Neural crest cell (in vitro differentiated cells): ENCODE measurements at places on chromosomes 2 and 18. TPM values are rescaled to one million over a fixed set of nuclear protein-coding genes. Genes with fewer than 3 reads are reported as not detected.

The CNNM4 gene
- total RNA-seq = 11.8 and 14.4 TPM in 2 replicates

The TMEM214 gene
- total RNA-seq = 54.0 and 55.2 TPM in 2 replicates

The EFR3B gene
- 40.7 and 41.2 TPM in 2 replicates for total RNA-seq

The PLGLB2 gene
- total RNA-seq = 2.2 and 2.9 TPM in 2 replicates

The TRIM54 gene
- not detected in 2 replicates for total RNA-seq

The IWS1 gene
- total RNA-seq = 59.4 and 63.0 TPM in 2 replicates

The METTL4 gene
- 12.6 and 13.2 TPM in 2 replicates for total RNA-seq

GRCh38 chr2:230715201-230715600 is 2.6 kb downstream of the CAB39 start:
- DNase-seq = no peak

DNA sequence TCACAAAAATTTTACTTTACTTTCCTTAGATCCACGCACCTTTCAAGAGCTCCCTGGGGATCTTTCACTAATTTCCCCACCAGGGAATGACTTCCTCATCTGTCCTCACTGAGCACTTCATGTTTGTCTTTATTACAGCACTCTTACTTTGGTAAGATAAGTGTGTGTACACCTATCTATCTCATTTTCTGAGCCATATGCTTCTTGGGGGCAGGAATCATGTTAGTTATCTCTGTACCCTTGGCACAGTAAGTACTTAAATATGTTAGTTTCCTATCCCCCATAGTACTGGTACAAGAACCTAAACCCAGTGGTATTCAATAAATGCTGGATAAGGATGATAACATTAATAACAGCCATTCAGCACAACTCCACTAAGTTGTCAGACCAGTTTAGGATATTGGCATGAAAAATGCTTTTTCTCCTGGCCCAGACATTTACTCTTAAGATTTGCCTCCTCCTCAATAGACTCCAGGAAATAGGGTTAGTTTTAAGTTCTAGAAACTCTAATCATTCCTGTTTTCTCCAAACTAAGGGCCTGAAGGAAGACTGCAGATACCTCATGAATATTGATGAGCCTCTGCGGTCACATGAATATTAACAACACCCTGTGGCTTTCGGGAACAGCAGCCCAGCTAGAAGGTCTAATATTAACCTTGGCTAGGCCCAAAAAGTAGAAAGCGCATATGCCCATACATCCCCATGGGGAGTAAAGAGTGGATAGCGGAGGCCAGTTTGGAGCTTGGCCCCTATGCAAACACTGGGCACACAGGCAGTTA is 38.2 kb downstream of the NHEJ1 start:
- no peak for DNase-seq

- DNase-seq = no peak
These were observed 113.3 kb downstream of the KIAA1328 start for GRCh38 chr18:36942264-36942663.

DNA sequence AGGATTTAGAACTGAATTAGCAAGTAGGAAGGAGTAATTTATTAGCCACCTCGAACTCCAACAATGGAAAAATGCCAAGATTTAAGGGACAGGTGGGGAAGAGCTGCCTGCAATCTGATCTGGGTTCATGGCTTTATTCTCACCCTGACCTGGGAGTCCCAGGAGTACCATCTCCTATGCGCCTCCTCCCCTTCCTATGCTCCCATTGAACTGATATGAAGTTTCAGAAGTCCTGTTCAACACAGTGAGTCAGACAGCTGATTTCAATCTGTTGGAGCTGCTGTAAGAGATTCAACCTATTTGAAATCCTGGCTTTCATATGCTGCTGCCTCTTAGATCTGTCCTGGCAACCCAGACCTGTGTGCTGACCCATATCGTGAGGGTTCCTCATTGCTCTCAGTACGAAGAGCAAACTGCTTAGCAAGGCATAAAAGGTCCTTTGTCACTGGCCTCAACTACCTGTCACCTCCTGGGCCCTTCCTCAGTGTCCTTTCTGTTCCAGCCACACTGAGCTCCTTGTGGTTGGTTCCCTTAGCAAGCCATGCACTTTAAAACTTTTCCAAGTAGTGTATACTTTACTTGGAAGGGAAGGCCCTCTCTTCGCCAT is 15.9 kb upstream of the CD28 start:
- no peak for DNase-seq

- DNase-seq = no peak
These were observed 2.4 kb downstream of the NR4A2 start for GRCh38 chr2:156329927-156330726.

- no peak for DNase-seq
These were observed 425.7 kb downstream of the LRATD1 start for GRCh38 chr2:15058015-15058720.

GRCh38 chr2:17749753-17750438 is 3.7 kb downstream of the SMC6 start:
- no peak for DNase-seq

DNA sequence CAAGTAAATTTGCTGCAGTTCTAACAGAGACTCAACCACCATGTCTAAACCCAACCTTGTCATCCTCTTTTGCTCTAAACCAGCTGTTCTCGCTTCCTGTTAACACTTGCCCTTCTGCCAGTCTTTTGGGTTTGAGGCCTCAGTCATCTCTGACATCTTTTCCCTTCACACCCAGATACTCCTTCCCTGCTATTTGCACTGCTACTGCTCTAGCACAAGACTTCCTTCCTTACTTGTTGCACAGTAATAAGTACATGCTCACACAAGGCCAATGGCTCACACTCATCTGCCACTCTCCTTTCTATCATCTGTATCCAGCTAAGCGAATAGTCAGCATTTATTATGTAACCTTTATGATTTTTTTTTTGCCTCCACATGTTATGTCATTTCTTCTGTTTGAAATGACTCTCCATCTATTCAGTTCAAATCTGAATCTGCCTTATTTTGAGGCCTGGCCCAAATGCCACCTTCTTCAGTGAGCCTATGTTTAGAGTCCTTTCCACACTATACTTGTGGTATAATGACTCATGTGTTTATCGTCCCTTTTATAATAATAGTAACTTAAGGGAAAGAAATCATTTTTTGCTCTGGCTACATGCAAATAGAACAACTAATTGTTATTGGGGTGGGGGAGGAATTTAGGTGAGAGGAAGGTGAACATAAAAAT is 22.5 kb upstream of the CDKL4 start:
- DNase-seq = no peak

- no peak for DNase-seq
These were observed 55.5 kb downstream of the MARCHF4 start for GRCh38 chr2:216316743-216317142.

DNA sequence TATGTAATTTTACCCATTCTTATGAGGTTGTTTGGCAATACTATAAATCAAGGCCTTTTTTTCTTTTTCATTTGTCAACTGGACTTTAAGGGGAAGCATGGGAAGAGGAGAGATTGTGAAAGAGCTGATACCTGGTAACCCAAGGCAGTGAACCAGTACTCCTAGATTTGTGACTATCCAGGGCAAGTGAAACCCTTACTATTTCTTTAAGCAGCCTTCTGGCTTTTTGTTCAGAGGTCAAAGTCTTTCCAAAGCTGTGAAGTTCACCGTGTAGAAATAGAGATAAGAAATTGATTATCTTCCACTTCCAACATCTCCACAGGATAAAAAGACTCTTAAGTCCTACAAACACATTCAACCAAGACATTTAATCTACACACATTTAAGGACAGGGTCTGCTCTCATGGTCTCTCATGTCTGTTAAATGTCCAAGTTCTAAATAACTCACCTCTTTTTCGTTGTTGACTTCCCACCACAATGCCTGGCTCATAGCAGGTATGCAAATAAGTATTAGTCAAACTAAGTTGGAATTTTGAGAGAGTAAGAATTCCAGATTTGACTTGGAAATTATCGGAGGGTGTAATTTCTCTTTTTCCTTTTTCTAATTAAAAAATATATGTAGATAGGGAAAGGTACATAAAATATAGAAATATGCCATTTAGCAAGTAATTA is 485.8 kb downstream of the STK39 start:
- DNase-seq = no peak

GRCh38 chr2:217398860-217399259 is 539.0 kb upstream of the TNP1 start:
- no peak for DNase-seq

- no peak for DNase-seq
These were observed 162.1 kb downstream of the UBE2E3 start for GRCh38 chr2:181142514-181142913.

GRCh38 chr2:37585982-37586621 is 85.3 kb downstream of the CDC42EP3 start:
- DNase-seq = no peak

DNA sequence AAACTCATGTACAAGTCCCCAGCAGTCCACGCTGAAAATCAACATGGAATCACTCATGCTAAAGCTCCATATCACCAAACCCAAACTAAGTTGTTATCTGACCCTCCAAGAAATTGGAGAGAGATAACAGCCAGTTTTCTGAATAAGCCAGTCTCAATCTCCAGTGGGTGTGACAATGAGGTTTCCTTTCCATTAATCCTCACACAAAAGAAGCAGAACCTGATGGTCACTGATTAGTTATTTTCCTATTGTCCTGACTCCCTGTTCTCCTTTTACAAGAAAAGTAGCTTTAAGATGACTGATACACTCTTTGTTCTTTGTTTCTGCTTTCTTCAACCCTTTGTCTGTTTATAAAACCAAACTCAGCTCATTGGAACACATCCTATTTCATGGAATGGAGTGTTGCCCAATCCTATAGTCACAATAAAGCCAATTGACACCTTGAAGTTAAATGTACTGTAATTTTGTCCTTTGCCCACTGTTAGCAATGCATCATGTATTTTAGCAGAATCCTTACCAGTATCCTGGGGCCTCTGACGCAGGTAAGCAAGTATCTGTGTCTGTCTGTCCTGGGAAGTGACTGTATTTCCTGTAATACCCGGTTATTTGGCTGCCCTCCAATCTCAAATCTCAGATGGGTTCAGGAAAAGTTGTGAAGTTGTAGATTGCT is 30.6 kb upstream of the SH3RF3 start:
- DNase-seq = no peak

- no peak for DNase-seq
These were observed 652.6 kb downstream of the BCL11A start for GRCh38 chr2:59900728-59901452.

- DNase-seq = no peak
These were observed 40.1 kb downstream of the RHOB start for GRCh38 chr2:20487030-20487391.

DNA sequence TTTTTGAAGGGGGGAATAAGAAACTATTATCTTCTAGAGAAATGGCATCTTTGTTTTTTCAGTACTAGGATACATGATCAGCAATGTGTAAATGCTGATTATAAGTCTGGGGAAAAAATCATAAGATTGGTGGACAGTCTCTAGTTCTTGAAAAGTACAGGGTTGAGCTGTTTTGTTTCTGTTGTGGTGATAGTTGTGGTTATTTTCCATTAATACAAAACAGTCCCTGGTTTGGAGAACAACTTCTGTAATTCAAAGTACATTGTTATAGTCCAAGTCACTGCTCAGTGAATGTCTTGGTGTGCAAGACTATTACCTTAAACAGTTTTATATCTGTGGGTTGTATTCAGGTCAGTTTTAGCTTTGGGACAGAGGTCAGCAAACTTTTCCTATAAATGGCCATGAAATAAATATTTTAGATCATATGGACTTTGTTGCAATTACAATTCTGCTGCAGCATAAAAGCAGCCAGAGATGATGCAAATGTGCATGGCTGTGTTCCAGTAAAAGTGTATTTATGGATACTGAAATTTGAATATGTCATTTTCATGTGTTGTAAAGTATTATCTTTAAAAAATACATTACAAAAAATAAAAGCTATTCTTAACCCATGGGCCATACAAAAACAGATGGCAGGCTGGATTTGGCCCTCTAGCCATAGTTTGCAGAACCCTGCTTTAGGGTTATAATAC is 111.0 kb downstream of the CERS6 start:
- no peak for DNase-seq

DNA sequence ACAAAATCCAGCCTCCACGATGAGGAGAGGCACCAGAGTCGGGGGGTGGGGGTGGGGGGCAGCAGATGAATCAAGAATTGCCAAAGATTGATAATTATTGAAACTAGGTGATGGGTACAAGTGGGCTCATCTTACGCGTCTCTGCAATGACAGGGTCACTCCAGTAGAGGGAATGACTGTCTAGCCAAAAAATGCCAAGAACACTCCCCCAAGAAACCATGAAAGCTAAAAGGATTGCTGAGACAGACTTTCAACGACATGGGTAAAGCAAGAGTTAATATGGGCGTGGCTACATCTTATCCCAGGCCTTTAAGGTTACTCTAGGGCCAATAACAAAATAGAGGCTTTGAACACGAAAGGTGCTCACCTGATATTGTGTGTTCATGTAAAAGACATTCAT is 86.5 kb downstream of the STK39 start:
- DNase-seq = no peak

DNA sequence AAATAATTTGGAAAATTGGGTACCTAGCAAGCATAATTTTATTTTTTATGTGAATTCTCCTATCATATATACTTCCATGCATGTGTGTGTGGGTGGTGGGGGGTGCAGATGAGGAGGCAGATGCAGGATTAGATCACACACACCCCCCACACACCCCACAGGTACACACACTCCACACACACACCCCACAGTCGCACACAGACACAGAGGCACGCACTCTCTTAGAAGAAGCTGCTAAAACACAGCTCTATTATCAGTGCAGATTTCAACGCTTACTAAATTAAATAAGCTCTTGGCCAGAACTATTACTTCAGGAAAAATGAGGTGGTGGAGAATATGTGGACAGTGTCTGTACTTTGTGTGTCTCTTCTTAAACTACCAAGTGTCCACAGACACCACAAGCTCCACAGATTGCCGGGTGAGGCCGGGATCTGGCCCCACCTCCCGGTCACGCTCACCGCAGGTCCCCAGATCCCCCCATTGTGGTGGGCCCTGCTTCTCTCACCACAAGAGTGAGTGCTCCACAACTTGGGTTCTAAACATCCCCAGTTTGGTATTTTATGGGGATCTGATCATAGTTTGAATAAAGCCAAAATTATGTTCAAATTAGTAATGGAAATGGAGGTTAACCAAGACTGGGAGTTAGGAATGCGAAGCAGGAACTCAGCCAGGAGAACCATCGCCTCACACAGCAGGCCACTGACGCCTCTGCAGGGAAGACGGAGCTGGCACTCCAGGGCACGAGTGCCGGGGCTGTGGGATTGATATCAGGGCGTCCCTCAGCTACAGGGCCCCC is 102.1 kb downstream of the PXDN start:
- DNase-seq = no peak

DNA sequence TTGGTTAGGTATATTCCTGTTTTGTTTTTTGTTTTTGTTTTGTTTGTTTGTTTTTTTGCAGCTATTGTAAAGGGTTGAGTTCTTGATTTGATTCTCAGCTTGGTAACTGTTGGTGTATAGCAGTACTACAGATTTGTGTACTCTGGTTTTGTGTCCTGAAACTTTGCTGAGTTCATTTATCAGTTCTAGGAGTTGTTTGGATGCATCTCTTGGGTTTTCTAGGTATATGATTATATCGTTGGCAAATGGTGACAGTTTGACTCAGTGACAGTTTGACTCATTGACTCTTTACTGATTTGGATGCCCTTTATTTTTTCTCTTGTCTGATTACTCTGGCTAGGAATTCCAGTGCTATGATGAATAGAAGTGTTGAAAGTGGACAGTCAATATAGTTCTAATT is 53.7 kb downstream of the APLF start:
- DNase-seq = no peak
